ENCODE measurements at places on chromosomes 1 and 21.

GRCh38 chr1:119266858-119267257, 101.7 kb upstream of the HAO2 start:
- DNase-seq, result no peak

- no peak for DNase-seq
These were observed 14.4 kb downstream of the NOC2L start for GRCh38 chr1:944341-945325.

DNA sequence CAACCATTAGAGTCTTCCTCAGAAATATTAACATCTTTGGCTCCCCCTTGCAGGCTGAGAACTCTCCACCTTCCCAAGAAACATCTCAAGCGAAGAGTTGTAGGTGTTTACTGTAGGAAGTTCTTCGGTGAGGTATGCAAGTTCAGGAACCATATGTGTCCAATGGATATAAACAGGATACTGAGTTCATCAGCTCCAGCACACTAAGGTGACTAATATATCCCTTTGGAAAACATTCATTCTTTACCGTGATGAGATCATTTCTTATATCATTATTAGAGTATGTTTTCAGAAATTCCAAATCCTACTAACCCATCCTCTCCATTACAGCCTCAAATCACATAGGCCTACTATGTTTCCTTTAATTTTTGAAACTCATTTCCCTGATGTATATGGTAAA, 37.3 kb upstream of the PRMT6 start:
- no peak for DNase-seq

- DNase-seq, result no peak
These were observed 21.7 kb downstream of the CACNA1S start for GRCh38 chr1:201090541-201090940.

DNA sequence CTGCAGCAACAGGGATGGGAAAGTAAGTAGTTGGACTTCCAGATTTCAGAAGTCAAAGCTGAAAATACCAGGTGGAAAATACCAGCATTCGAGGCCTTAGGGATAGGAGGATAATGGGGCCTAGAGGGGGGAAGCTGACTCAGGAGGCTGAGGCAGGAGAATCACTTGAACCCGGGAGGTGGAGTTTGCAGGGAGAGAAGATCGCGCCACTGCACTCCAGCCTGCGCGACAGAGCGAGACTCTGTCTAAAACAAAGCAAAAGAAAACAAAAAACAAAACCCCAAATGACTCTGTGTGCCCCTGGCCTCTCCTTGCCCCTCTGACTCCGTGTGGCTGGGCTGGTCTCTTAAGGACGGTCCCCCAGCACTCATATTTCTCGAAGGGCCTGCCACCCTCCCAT, 3.4 kb downstream of the SH2D2A start:
- no peak for DNase-seq

DNA sequence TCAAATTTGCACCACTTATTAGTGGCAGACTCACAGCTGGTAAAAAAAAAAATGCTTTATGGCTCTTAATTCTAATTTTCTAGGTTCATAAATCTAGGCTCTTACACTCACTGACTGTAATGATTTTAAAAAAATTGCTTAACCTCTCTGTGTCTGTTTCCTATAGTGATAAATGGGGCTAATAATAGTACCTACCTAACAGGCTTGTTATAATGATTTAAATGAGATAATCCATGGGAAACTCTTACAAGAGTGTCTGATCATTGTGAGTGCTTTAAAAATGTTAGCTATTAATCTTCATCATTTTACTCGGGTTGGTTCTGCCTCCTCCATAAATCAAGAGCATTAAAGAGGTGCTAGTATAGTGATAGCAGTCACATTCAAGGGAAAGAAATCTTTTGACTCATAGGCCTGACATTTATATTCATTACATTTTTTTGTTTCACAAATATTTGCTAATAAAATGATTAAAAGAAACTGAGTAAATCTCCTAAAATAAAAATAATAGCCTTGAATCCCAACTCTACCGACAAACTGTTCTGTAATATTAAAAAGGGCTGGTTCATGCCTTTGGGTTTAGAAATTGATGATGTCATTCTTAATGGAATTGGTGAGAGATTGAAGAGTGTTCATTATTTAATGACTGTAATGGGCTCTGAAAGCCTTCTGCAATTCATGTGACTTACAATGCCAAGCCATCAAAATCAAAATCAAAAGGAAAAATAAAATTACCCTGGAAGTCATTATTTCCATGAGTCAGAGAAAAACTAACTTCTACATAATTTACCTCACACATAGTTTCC, 93.9 kb upstream of the PALMD start:
- DNase-seq, result no peak

GRCh38 chr1:151980287-151981177, 13.1 kb downstream of the S100A10 start:
- no peak for DNase-seq

DNA sequence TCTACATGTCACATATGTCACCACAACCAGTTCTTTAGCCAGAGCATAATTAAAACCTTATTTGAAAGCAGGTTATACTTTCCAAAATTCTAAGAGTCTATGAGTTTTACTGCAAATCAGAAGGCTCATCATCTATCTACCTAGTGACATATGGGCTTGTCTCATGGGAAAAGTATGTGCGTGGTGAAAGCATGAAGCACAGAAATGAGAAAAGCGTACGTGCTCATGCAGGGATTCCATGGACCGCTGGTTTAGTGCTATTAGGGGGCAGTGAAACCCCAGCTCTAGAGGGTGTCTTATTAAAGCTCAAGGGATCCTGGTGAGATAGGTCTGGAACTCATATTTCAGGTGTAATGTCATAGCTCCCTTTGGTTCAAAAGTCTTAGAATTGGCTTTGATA, 50.2 kb downstream of the FAM163A start:
- no peak for DNase-seq

DNA sequence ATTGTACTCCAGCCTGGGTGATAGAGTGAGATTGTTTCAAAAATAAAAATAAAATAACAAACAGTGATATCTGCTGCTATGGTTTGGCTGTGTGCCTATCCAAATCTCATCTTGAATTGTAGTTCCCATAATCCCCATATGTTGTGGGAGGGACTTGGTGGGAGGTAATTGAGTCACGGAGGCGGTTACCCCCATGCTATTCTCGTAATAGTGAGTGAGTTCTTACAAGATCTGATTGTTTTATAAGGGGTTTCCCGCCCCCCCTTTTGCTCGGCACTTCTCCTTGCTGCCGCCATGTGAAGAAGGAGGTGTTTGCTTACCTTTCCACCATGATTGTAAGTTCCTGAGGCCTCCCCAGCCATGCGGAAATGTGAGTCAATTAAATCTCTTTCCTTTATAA, 47.8 kb downstream of the ACTL8 start:
- DNase-seq, result no peak

DNA sequence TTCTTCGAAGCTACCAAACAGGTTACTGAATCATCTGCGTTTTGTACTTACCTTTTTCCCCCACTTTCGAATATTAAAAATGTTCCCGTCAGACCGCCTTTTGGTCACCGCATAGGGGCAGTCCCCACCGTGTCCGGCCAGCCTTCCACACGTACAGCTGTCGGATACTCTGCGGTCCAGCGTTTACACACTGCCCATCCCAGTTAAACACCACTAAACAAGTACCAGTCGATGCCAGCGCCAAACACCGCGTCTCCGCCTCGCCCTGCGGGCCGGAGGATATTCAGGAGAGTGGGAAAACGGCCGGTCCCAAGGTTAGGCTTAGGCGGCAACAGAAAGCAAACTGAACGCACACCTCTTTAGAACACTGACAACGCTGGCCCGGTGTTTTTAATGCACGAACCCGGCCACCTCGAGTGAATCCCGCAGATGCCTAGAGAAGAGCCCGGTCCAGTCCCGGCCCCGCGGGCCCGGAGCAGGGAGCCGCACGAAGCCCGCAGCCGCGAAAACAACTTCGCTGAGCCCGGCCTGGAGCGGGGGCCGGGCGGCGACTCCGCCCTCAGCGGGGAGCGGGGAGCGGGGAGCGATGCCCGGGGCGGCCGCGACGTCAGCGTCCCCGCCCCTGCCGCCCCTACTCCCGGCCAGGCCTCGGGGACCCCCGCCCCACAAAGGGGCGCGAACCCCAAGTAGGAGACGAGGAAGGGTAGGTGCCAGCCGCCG, 730 bp upstream of the PHF13 start:
- peak; percentile 53 for DNase-seq

GRCh38 chr1:226520640-226521355, 27.8 kb upstream of the STUM start:
- no peak for DNase-seq

DNA sequence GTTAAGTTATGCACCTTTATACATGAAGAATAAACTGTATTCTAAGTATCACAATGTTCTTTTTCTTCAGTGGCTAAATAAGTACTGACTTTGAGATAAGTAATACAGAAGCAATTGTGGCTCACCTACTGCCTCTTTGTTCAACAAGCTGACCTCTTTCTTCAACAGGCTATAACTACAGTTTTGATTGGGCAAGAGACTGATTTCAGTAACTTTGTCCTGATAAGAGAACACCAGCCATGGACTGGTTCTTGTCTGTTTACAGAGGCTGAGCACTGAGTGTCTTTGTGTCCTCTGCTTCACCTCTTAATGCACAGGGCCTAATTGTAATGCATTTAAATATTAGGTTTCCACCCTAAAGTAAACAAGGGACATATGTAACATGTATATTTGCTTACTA, 34.6 kb upstream of the PDE4B start:
- DNase-seq, result no peak

GRCh38 chr1:6907201-6907600, 121.9 kb downstream of the CAMTA1 start:
- no peak for DNase-seq

DNA sequence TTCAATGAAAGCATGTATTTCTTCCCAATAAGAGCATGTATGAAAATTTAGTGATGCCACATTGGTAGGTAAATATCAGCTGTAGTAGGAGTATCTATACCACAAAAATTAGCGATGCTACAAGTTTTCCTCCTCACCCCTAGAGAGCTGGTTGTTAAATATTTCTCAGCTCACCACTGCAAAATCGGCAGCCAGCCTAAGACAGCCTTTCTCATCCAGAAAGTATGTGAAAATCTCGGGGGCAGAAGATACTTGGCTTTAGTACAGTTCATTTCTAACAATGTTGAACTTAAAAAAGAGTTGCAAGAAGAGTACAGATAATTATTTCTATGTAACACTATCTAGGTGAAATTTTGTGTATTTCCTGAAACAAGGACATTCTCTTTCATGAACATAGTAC, 235.4 kb downstream of the TPR start:
- DNase-seq, result no peak

GRCh38 chr1:17719874-17720273, 35.3 kb upstream of the ACTL8 start:
- DNase-seq, result no peak

- DNase-seq, result no peak
These were observed 5.1 kb upstream of the LENEP start for GRCh38 chr1:154988058-154988954.

- no peak for DNase-seq
These were observed 124.8 kb upstream of the EDN2 start for GRCh38 chr1:41609166-41609883.

- no peak for DNase-seq
These were observed 108.0 kb downstream of the PGBD5 start for GRCh38 chr1:230317823-230318819.

- DNase-seq, result no peak
These were observed 23.3 kb downstream of the SLC2A1 start for GRCh38 chr1:42935313-42935895.

GRCh38 chr1:169899519-169900217, 6.0 kb upstream of the SCYL3 start:
- DNase-seq, result no peak

Data from NCI-H774 (cell line).